ENCODE measurements at places on chromosomes 7 and 10. TPM values are rescaled to one million over a fixed set of nuclear protein-coding genes. Genes with fewer than 3 reads are reported as not detected.

The TSPAN13 gene
- 50.8 TPM for total RNA-seq

The KLHDC10 gene
- 15.6 TPM for total RNA-seq

The HOXA9 gene
- not detected for total RNA-seq

The LFNG gene
- 47.8 TPM for total RNA-seq

The LMOD2 gene
- total RNA-seq: not detected

The CCDC172 gene
- total RNA-seq: not detected

The GHRHR gene
- not detected for total RNA-seq

The HOXA3 gene
- total RNA-seq: not detected

The ARHGEF5 gene
- 23.1 TPM for total RNA-seq

The RNF133 gene
- total RNA-seq: 2.6 TPM

DNA sequence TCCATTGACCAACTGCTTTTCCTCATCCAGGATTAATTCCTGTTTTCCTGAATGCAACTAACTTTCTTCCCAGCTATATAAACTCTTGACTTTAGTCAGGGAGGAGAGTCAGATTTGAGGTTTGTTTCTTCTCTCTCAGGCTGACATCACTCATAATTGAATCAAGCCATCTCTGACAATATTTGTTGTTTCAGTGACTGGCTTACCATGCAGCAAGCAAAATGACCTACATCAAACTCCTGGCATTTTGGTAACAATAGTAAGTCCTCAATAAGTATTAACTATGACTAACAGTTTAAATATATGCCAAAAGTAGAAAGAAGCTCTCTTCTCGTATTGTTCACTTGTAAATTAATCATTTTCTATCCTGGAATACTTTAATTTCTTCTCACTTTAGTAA, 625.7 kb upstream of the KCND2 start:
- DNase-seq: no peak
- H3K27me3 ChIP-seq: no peaks in the 10 kb centered on the region
- H3K4me3 ChIP-seq: no peak overlapping the region
- H3K36me3 ChIP-seq: no peaks in the 10 kb centered on the region

- no peaks in the 10 kb centered on the region for H3K4me1 ChIP-seq
- H3K4me3 ChIP-seq: no peak overlapping the region
- H3K27ac ChIP-seq: no peak overlapping the region
- H3K27me3 ChIP-seq: no peaks in the 10 kb centered on the region
- DNase-seq: no peak
These were observed 155.5 kb downstream of the SPAG6 start for GRCh38 chr10:22500656-22501340.

- peaks cover 60% of the 10 kb centered on the region for H3K4me1 ChIP-seq
- no peak overlapping the region for H3K27ac ChIP-seq
- DNase-seq: no peak
- no peak overlapping the region for H3K4me3 ChIP-seq
- no peaks in the 10 kb centered on the region for H3K36me3 ChIP-seq
These were observed 1.3 kb downstream of the KAZALD1 start for GRCh38 chr10:101063050-101063525.

GRCh38 chr10:33660329-33660728, 325.9 kb upstream of the NRP1 start:
- H3K4me1 ChIP-seq: no peaks in the 10 kb centered on the region
- H3K4me3 ChIP-seq: no peak overlapping the region
- H3K36me3 ChIP-seq: no peaks in the 10 kb centered on the region
- H3K27me3 ChIP-seq: no peaks in the 10 kb centered on the region

- H3K4me3 ChIP-seq: no peak overlapping the region
- no peaks in the 10 kb centered on the region for H3K36me3 ChIP-seq
- H3K27me3 ChIP-seq: no peaks in the 10 kb centered on the region
These were observed 24.8 kb downstream of the TBC1D12 start for GRCh38 chr10:94427166-94427565.

- H3K36me3 ChIP-seq: no peaks in the 10 kb centered on the region
- no peak for DNase-seq
- no peak overlapping the region for H3K27ac ChIP-seq
- peaks cover 32% of the 10 kb centered on the region for H3K4me1 ChIP-seq
- H3K4me3 ChIP-seq: no peak overlapping the region
- no peaks in the 10 kb centered on the region for H3K27me3 ChIP-seq
These were observed 252.3 kb upstream of the MKLN1 start for GRCh38 chr7:131075406-131075805.

DNA sequence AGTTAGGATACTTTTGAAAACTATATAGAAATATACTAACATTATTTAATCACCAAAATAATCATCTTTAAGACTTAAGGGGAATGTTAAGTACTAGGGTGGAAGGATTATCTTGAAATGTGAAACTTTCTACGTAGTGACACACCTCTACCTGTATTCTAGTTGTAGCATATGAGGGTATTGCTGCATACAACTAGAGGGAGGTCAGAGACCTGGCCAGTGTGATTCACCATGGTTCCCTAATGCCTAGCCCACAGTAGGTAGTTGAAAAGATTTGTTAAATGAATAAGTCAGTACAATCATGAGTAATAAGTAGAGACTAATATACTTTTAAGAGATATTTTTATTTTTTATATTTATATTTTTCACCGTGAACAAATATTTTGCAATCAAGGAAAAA, 84.1 kb upstream of the RPA3 start:
- no peaks in the 10 kb centered on the region for H3K36me3 ChIP-seq
- H3K27me3 ChIP-seq: peaks cover 4% of the 10 kb centered on the region
- no peak overlapping the region for H3K27ac ChIP-seq
- no peak for DNase-seq

GRCh38 chr7:17548014-17548653, 249.7 kb downstream of the AHR start:
- no peaks in the 10 kb centered on the region for H3K36me3 ChIP-seq
- no peak overlapping the region for H3K27ac ChIP-seq
- peaks cover 14% of the 10 kb centered on the region for H3K4me1 ChIP-seq
- DNase-seq: no peak

- H3K4me1 ChIP-seq: no peaks in the 10 kb centered on the region
- no peaks in the 10 kb centered on the region for H3K36me3 ChIP-seq
- no peaks in the 10 kb centered on the region for H3K27me3 ChIP-seq
- no peak for DNase-seq
- H3K4me3 ChIP-seq: no peak overlapping the region
These were observed 108.2 kb downstream of the SKIDA1 start for GRCh38 chr10:21417172-21417712.

DNA sequence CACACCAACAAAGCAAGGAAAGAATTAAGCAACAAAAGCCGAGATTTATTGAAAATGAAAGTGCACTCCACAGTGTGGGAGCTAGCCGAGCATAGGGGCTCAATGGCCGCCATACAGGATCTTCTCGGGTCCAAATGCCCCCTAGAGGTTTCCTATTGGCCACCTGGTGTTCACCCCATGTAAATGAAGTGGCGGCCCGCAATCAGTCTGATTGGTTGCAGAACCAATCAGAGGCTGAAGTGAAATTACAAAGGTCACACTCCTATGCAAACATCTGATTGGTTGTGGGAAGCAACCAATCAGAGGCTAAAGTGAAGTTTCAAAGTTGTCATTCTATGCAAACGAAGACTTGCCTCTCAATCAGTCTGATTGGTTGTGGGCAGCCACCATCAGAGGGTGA, 61.8 kb upstream of the SLC35B4 start:
- no peaks in the 10 kb centered on the region for H3K36me3 ChIP-seq
- no peak overlapping the region for H3K4me3 ChIP-seq

DNA sequence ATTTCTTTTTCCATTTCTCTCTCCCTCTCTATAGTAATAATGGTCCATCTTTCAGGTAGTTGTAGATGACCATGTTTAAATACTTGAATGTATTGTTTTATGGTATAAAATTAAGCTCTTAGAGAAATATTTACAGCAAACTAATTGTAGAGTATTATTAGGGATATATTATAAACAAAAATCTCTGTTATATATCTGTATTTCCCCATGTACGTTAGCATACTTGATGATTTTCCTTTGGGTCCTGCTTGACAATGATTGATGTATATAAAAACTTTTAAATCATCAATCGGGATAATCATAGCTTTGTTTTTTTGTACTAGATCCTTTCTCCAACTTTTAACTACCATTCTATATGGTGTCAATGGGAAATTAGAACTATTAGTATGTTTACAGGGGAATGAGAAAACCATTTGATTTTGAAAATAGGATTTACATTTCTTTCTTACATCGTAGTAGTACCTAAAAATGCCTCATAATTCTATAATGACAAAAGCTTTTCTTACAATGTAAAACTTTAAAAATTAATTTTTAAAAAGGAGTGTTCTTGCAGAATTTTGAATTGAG, 117.5 kb upstream of the CDK13 start:
- no peak overlapping the region for H3K27ac ChIP-seq
- H3K4me3 ChIP-seq: no peak overlapping the region
- DNase-seq: no peak
- H3K4me1 ChIP-seq: peaks cover 6% of the 10 kb centered on the region

DNA sequence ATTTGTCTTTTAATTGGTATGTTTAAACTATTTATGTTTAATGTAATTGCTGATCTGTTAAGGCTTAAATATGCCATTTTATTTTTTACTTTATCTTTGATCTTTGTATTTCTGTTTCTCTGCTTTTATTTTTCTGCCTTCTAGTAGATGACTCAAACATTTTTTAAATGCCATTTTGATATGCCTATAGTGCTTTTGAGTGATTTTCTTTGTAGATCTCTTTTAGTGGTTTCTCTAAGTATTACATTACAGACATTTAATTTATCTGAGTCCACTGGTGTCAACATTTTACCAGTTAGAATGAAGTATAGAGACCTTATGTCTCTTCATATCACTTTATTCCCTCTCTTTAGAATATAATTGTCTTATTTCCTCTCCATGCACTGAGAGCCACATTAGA, 32.7 kb downstream of the IL6 start:
- no peaks in the 10 kb centered on the region for H3K36me3 ChIP-seq
- no peak overlapping the region for H3K27ac ChIP-seq
- no peaks in the 10 kb centered on the region for H3K4me1 ChIP-seq
- no peaks in the 10 kb centered on the region for H3K27me3 ChIP-seq

Data from body of pancreas (tissue), 4 donors.